ENCODE measurements at places on chromosomes 3 and 15.

- no peak for DNase-seq
Observed at GRCh38 chr3:59759298-59760031, 709.6 kb upstream of the CFAP20DC start.

DNA sequence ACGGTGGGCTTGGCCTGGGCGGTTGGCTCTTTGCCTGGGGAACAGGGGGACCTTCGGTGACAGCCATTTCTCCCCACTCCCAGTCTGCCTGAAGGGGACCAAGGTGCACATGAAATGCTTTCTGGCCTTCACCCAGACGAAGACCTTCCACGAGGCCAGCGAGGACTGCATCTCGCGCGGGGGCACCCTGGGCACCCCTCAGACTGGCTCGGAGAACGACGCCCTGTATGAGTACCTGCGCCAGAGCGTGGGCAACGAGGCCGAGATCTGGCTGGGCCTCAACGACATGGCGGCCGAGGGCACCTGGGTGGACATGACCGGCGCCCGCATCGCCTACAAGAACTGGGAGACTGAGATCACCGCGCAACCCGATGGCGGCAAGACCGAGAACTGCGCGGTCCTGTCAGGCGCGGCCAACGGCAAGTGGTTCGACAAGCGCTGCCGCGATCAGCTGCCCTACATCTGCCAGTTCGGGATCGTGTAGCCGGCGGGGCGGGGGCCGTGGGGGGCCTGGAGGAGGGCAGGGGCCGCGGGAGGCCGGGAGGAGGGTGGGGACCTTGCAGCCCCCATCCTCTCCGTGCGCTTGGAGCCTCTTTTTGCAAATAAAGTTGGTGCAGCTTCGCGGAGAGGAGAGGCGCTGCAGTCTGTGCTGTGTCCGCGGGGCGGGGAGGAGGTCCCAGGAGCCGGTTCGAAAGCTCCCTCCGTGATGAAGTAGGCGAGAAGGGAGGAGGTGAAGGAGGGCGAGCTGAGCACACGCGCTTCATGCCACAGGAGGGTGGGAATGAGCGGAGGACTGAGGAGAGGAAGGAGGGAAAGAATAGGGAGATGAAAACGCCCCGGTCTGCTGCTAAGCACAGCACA, 9.6 kb downstream of the CLEC3B start:
- DNase-seq = no peak

- DNase-seq = no peak
Observed at GRCh38 chr3:73187328-73187727, 125.9 kb downstream of the EBLN2 start.

DNA sequence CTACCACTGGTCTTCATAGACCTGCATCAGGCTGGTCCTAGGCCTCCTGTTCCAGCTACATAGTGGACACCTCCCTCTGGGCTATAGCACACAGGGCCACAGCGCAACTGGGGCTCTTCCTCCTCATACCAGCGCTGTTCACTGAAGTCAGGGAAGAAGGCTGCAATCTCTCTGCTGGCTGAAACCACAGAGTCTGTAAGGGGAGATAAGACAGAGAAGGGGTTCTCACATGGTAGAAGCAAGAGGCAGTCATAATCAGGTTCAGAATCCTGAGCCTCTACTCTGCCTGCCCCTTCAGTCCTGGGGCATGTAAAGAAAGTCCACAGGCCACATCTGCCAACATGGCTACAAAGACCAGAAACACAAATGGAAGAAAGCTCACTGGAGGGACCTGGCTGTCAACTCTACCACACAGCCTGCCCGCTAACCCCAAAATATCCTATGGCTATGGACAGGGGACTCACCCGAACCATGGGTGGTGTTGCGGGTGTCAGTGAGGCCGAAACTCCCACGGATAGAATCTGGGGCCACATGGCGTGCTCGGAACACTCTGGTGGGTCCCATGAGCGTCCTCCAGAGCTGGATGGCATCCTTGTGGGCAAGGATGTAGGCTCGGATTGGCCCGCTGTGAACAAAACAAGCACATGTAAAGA, 38.7 kb downstream of the SPINK8 start:
- DNase-seq = no peak

DNA sequence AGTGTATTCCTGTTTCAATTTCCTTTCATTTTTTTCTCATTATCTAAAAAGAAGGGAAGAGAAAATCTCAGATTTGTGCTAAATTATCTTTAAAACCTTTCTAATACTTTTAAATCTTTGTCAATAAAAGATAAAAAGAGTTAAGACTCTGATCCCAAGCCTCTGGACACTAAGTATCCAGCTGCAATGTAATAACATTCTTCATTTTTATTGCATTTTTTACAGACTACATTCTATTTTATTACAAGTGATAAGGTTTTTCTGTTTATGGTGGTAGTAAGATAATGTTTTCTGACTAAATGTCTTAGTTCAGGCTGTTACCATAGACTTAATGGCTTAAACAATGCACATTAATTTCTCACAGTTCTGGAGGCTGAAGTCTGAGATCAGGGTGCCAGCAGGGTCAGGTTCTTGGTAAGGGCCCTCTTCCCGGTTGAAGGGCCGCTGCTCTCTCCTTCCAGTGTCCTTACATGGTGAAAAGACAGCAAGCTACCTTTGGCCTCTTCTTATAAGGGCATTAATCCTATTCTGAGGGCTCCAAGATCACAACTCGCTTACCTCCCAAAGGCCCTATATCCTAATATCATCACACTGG, 19.7 kb downstream of the KCNAB1 start:
- DNase-seq = no peak

DNA sequence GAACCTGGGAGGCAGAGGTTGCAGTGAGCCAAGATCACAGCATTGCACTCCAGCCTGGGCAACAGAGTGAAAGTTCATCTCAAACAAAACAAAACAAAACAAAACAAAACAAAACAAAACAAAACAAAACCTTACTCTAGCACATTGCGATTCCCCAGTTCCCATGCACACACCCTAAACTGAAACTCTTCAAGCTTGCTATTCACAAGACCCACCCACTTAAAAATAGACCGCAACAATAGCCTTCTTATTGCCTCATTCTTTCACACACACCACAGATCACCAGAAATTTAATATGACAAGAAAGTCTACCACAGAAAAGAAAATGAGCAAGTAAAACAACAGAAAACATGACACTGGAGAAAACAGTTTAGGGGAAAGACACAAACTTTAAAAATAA, 598.4 kb downstream of the FHIT start:
- no peak for DNase-seq

- no peak for DNase-seq
Observed at GRCh38 chr3:76866729-76867408, 173.0 kb upstream of the ROBO2 start.

DNA sequence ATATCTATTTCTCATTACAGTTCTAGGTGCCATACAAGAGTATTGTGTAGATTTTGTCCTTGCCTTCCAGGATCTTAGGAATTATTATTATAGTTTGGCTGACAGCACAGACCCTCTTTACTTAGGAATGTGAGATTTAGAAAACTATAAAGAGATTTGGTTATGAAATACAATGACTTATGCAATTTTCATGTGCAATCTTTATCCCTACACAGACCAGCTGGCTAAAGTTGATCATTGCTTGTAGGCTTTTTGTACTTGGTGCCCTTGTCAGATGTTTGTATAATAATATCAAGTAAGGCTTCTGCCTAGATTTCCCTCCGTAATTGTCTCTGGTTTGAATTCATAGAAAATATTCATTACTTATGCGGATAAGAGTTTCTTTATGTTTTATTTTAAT, 174.5 kb upstream of the GAP43 start:
- DNase-seq = no peak
